ENCODE measurements at places on chromosomes 16 and 17.

DNA sequence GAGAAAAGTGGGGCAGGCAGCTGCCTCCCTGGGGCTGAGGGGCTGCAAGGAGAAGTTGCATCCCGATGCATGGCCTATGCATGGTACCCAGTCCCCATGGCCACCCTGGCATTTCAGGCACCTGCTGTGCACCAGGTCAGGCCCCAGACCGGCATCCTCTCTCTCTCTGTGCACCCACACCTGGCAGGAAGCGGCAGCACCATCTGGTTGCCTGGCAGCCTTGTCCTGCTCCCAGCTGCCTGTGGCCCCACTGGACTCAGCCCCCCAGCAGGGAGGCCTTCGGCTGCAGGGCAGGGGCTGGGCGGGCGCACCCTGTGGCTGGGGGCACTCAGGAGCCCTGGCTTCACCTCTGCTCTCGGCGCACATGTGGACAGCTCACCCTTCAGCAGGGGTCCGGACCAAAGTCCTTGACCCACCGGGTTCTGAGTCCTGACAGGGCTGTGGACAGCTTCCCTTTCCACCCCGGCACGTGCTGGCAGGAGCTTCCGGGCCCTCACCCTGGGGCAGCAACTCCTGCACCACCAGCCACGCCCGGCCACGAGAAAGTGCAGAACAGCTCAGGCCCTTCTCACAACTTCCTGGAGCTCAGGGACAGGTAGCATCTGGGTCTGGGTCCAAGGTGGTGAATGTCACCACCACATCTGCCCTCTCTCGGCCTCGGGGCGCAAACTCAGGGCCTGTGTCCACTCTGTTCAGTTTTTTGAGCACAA is 36.7 kb downstream of the CTU2 start:
- no peak for DNase-seq

GRCh38 chr17:42985225-42985624 is 4.9 kb downstream of the RUNDC1 start:
- DNase-seq, result no peak

DNA sequence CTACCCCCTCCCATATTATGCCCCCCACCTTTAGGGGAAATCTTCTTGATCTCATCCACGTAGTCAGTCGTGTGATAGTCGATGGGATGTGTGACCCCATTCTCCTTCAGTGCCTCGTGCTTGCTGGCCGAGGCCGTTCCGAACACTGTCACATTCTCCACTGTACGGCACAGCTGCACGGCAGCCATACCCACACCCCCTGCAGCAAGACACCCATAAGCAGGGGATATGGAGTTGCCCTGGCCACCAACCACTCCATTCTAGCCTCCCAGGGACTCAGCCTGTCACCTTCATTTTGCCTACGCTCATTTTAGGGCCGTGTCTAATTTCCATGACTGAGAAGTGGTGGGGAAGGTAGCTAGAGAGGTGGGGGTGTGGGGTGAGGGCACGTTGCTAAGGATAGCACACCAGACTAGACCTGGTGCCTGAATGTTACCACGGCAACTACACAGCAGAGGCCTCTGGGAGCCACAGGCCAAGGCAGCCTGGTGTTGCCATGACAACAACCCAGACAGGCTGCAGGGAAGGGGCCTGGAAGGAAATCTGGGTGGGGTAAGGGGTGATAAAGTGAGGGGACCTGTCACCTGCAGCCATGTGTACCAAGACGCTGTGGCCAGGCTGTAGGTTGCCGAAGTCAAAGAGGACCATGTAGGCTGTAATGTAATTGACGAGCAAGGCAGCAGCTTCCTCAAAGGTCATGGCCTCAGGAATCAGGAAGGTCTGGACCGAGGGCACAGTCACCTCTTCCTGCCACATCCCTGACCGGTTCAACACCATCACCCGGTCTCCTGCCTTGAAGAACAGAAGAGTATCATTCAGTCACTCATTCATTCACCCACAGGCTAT is 4.0 kb downstream of the VAT1 start:
- DNase-seq, result no peak

- no peak for DNase-seq
Observed at GRCh38 chr16:85029408-85029784, 1.8 kb downstream of the KIAA0513 start.

- DNase-seq, result no peak
Observed at GRCh38 chr17:61157246-61157886, 242.3 kb upstream of the TBX2 start.

DNA sequence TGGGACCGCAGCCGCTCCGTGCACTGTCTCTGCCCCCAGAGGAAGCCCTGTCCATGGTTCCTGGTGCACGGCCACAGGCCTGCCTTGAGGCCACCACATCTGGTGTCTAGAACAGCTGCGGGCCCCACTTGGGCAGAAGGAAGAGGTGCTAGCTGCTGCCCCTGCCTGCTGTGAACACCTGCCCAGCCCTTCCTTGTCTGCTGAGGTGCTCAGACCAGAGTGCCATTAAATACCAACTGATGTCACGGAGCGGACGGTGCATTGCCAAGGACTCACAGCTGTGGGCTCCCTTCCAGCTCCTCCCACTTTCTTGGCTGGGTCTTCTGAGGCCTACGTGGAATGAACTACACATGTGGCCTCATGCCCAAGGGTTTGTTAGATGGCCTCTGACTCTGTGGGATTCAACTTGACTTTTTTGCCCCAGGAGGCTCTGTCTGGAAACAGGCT is 146.1 kb downstream of the RAB11FIP4 start:
- DNase-seq, result no peak

DNA sequence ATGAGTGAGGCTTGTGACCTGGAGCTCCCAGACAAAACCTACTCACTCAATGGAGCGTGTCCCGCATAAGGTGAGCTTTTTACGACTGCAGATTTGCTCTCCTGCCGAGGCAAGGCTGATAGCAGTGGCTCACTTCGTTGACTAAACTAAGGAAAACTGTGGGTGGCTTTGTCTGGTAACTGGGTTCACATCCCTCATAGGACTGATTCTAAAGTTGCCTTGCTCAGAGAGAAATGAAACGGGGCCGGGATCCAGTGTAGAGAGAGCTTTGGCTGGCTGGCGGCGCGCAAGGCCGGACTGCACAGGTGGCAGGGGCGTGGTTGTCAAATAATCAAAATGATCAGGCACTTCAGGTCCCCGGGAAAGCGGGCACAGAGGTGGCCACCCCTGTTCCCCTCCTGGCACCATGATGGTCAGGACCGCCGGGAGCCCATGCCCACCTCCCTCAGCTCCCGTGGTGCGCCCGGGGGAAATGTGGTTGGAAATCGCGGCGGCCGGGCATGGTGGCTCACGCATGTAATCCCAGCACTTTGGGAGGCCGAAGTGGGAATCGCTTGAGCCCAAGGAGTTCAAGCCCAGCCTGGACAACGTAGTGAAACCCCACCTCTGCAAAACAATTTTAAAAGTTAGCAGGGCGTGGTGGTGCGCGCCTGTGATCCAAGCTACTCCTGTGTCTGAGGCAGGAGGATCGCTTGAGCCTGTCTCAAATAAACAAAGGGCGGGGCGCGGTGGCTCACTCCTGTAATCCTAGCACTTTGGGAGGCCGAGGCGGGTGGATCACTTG is 26.6 kb upstream of the OR1F1 start:
- DNase-seq, result no peak
